ENCODE measurements at places on chromosomes 6 and 20.

- no peak for DNase-seq
These were observed 52.8 kb upstream of the RGS17 start for GRCh38 chr6:153183925-153184324.

DNA sequence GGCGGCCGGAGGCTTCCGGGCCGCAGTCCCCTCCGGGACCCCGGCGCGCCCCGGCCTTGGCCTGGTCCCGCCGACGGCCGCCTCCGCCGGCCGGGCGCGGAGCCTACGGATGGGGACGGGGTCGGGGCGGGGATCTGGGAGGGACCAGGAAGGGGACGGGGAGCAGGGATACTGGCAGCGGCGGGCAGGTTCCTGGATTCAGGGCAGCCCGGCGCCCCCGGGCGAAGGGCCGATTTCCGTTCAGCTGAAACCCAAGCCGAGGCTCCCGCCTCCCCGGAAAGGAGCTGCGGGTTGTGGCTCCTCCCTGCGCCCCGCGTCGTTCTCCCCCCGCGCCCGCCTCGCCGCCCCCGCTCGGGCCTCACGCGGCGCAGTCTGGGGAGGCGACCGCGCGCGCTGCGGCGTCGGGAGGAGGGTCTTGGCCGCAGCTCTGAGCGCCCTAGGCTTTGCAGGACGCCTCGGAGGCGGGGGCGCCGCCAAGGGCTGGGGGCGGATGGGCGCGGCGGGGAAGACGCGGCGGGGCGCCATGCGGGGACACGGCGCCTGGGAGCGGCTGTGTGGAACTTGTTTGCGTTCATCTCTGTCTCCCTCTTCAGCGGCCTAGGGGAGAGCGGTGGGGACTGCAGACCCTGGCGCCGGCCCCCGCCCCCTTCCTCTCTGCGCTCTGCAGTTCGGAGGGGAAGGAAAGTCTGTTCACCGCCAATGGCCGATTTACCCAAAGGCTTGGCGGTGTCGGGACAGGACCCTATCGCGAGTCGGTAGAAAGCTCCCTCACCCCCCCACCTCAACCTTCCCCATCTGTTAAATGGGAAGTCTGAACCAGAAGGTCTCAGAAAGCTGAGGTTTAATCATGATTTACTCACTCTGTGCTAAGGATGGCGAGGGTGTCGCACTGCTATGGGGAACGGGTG is 22.7 kb upstream of the TMEM181 start:
- DNase-seq: no peak

GRCh38 chr6:29982097-29982496 is 39.8 kb downstream of the HLA-A start:
- DNase-seq: no peak

DNA sequence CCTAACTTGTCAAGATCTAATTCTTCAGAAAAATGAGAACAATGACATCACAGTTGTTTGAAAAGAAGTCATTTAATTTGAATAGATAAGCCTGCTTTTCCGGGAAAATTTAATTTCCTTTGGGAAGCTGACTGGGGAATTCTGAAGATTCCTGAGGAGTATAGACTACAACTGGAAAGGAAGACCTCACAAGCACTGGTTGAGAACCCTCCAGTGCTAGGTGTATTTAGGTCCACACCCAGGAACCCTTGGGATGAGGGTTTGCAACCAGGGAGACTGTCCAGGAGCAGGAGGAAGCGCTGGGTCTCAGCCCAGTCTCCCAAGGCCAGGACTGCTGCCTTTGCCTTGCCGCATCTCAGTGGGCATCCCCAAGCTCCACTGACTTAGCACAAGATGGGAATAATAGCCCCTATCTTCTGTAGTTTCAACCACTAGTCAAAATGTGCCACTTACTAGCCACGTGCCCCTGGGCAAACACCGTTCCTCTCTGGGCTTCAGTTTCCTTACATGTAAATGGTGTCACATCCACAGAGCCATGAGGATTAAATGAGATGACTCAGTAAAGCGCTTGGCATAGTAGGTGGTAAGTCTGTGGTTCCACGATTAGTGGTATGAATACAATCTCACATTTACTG is 6.9 kb upstream of the CD93 start:
- DNase-seq: no peak

DNA sequence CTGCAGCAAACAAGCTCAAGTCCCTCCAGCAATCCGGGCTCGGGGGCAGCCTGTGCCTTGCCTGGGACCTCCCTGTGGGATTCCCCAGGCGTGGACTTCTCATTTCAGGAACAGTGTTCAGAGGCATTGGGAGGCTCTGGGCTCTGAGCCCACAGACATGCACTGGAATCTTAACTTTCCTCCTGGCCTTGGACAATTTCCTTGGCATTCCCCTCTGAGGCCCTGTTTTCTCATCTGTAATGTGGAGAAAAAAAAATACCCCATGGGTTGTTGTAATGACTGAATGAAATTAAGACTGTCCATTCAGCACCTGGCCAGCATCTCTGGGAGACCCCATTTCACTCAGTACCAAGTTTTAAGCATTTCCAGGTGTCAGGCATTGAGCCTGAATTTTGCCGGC is 17.6 kb downstream of the BPIFB4 start:
- no peak for DNase-seq

GRCh38 chr6:134176264-134176975 is 124.0 kb upstream of the SLC2A12 start:
- peak; percentile 43 for DNase-seq

DNA sequence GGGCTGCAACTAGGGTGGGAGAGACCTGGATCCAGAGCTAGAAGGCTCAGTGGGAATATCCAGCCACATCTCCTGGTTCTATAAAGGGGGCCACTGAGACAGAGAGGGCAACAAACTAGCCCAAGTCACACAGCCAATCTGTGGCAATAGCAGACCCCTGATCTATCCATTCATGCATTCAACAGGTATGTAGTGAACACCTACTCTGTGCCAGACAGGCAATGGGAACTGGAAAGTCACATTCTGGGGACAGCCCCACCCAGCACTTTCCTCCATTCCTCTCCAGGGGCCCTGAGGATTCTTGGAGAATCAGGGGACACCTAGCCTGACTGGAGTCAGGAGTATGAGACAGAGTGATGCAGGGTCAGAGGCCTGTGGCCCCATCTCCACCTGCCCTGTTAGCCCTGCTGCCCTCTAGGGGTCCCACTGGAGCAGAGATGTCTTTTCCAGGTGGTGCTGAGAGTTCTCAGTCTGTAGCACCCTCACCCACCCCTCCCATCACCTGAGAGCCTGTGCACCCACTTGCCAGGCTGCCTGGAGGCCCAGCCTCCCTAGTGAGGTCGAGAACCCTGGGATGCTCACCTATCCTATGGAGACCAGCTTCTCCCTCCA is 13.6 kb downstream of the BPIFA2 start:
- DNase-seq: no peak

- no peak for DNase-seq
These were observed 35.3 kb downstream of the HIVEP2 start for GRCh38 chr6:142909686-142910085.

DNA sequence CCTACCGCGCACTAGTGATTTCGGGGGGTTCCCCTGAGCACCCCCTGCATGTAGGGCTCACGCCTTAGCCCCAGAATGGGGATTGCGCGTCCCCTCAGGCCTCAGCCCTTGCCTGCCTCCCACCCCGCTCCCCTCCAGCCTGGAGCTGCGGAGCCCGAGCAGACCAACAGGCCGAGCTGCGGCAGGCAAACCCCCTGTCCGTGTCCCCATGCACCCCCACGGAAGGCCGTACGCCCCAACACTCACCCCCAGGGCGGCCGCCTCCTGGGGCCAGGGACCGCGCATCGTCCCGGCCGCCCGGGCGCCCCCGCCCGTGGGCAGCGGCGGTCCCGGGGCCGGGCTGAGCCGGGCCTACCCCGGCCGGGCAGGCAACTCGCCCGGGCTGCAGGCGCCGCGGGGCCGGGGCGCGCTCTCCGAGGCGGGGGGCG is 1.2 kb upstream of the KCNB1 start:
- no peak for DNase-seq

DNA sequence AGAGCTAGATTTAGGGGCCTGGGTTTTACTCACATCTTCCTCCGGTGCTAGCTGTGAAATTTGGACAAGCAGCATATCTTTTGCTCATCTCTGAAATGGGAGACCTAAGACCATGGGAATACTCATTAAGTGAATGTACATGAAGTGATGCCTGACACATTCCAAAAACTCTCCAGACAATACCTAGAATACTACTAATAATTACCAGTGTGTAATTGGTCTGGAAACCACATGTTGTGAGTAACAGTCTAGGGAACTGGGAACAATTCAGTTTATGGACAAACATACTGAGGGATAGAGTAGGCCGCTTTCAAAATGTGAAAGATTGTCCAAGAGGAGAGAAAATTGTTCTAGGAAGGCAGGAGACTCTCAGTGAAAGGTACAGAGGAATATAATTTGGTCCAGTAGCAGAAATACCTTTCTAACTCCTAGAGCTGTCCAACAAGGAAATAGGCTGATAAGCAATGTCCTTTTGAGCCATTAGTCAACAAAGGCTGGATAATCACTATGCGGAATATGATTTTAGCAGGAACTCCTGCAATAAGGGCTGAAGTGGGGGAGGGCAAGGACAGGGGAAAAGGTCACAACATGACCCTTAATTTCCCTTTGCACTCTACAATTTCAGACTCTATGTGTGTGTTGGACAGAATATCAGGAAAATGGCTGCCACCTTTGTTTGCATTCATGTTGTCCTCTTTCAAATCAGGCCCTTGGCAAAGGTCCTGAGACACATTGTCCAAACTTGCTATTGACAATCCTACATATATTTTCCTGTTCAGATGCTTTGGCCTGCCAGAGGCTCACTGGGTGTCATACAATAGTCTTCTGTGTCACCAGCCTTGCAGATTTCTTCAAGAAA is 315.4 kb downstream of the PLCB1 start:
- DNase-seq: no peak

DNA sequence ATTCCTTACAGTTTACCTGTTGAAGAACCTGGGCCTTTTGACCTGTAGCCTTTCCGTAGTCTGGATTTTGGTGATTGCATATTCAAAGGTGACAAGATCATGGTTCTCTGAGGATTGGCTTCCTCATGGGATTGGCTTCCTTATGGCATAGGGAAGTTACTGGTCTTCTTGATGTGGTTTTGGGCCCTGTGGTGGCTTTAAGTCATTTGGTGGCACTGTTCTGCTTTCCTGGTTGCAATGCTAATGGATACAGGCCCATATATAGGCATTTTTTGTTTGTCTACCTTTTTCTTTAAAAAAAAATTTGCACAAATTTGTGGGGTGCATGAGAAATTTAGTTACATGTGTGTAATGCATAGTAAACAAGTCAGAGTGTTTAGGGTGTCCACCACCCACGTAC is 185.7 kb downstream of the CDKAL1 start:
- DNase-seq: no peak

DNA sequence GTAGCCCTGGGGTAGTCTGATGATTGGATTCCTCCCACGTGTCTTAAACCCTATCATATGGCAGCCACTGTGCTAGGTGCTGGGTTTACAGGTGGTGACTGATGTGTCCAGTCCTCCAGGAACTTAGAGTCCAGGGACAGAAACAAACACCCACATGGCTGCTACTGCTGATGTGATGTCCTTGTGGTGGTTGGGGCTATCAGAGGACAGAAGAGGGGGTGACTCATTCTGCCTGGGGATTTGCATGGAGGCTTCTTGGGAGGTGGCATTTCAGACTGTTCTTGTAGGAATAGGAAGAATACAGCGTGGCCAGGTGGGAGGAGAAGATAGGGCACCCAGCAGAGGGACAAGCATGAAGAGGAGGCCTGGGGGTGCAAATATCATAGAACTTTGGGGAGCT is 9.8 kb downstream of the RAET1G start:
- no peak for DNase-seq

- no peak for DNase-seq
These were observed 141.1 kb upstream of the EEF1E1 start for GRCh38 chr6:8243475-8243874.

DNA sequence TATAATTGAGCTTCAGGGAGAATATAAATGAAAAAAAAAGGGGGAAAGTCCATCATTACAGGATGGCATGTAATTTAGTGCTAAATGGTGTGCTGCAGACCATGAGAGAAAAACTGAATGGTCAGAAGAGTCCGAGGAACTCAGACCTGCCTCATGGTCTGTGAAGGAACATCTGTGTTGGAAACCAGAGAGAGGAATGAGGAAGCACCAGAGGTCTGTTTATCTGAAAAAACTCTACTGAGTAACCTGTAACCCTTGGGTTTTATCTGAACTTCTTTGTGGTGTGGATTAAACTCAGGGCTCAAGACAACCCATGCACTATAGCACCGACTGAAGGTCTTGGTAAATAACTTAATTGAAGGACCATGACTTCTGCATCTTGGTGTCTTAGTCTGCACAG is 108.1 kb downstream of the RNF144B start:
- DNase-seq: no peak

DNA sequence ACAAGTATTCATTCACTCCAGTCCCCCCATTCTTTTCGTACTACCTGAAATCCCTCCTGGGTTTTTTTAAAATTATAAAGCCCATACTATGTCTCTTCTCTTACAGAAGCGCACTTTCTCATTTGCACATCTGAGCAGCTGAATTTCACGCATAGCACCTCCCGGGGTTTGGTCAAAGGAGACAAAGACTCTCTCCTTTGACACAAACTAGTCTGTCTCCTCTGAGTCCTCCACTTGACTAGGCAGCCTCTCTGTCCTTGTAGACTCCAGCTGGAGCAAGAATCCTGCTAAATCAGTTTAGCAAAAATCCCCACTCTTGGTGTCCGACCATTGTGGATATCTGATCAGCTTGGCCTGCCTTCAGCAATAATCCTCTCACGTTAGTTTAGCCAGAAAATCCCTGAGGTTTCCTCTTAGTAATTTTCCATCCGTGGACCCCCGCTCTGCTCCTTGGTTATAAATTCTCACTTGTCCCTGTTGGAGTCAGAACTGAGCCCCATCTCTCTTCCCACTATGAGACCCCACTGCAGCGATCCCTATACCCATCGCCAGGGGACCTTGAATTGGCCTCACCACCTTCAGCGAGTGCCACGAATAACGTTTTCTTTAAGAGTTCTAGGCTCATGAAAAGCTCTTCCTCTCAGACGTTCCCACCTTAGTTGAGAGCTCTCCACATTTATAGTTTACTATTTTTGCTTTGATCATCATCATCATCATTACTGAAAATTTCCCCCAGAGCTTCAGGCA is 29.0 kb downstream of the PDYN start:
- no peak for DNase-seq

DNA sequence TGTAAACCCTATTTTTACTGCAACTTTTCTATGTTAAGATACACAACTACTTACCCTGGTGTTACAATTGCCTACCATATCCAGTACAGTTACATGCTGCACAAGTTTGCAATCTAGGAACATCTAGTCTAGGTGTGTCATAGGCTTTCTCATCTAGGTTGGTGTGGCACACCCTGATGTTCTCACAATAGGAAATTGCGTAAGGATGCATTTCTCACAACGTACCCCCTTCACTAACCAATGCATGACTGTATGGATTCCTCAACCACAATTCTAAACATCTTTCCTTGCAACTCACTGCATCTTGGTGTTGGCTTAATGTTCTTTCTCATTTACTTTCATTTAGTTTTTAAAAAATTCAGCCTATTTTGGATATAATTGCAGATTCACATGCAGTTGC is 31.6 kb downstream of the GJA10 start:
- DNase-seq: no peak

DNA sequence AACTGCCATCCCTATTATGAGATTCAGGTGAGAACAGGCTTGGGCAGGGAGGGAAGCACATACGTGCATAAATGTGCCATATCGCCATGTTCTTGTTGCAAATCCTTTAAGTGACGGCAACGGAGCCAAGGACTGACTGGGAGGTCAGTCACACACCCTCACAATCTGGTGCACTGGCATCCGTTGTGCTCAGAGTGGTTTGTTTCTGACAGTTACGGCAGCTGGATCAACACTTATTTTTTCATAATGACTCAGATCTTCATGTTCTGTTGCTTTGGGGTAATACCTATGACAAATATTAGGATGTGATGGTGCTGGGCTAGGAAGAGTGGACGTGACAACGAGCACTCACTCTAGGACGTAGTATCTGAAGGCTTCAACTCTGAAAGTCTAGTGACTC is 56.2 kb upstream of the PREP start:
- no peak for DNase-seq

Measured in cerebellar cortex (tissue), 1 donor.